ENCODE measurements at places on chromosomes 3 and 15. TPM values are rescaled to one million over a fixed set of nuclear protein-coding genes. Genes with fewer than 3 reads are reported as not detected.

GRCh38 chr15:68411343-68411675, 20.7 kb downstream of the ITGA11 start:
- DNase-seq, result no peak

Gene DUOXA1
- total RNA-seq, result 131 TPM

- no peak for DNase-seq
Measured at GRCh38 chr15:81595752-81596151, 221.7 kb upstream of the TMC3 start.

Gene KNG1
- total RNA-seq, result not detected

DNA sequence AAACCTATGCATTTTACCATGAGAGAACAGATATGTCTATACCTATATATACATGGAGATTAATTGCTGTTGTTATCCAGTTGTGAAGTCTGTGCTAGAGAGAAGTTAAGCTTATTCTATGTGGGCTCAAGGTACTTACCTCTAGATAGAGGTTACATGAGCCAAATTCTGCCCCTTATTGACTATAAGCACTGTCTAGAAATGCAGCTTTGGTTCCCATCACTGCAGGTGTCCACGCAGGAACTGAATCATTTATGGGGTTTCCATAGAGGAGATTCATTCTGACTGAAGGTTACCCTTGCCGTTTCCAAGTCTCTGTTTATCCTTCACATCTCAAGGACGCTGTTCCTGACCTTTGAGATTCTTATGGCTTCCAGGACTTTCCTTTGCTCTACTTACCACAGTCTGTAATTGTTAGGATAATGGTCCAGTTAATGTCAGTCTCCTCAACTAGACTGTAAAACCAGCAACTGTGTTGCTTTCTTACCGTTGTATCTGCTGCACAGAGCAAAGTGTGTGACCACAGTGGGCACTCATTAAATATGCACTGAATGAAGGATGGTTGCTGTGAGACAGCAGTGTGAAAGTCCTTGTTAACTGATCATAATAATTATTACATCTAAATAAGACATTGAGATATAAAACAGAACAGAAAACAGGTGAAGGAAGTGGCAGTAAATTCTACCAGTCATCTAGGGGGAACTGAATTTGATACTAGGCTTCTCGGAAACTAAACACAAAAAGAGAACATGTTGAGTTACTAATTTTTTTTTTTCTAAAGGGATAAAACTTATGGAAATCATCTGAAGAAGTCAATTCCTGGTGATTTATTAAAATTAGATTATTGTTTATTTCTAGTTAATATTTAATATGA, 44.0 kb upstream of the BCL6 start:
- DNase-seq, result no peak

DNA sequence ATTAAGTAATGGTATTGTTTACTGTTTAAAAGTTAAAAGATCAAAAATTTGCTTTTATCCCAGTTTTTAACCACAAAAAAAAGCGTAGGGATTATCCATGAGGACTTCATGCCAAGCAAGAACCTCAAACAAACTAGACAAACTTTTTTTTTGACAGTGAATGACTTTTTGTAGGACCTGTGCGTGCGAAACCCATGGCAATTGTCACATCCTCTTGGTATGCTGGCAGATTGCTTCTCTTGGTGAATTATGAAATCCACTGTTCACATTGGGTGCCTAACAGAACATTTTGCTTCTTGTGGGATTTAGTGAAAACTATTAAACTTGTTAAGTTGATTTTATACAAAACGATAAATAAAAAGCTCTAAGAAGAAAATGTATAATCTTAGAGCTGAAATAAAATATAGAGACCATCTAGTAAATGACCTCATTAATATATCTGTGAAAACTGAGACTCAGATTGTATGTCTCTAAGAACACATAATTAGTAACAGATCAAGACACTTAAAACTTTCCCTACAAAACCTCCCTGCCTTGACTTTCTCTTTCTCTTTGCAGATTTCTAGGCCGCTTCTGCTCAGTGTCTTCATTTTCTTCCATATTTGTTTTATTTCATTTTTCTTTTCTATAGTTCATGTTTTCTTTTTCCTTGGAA, 87.3 kb upstream of the CGNL1 start:
- DNase-seq, result no peak

Gene POLQ
- total RNA-seq, result 0.56 TPM

DNA sequence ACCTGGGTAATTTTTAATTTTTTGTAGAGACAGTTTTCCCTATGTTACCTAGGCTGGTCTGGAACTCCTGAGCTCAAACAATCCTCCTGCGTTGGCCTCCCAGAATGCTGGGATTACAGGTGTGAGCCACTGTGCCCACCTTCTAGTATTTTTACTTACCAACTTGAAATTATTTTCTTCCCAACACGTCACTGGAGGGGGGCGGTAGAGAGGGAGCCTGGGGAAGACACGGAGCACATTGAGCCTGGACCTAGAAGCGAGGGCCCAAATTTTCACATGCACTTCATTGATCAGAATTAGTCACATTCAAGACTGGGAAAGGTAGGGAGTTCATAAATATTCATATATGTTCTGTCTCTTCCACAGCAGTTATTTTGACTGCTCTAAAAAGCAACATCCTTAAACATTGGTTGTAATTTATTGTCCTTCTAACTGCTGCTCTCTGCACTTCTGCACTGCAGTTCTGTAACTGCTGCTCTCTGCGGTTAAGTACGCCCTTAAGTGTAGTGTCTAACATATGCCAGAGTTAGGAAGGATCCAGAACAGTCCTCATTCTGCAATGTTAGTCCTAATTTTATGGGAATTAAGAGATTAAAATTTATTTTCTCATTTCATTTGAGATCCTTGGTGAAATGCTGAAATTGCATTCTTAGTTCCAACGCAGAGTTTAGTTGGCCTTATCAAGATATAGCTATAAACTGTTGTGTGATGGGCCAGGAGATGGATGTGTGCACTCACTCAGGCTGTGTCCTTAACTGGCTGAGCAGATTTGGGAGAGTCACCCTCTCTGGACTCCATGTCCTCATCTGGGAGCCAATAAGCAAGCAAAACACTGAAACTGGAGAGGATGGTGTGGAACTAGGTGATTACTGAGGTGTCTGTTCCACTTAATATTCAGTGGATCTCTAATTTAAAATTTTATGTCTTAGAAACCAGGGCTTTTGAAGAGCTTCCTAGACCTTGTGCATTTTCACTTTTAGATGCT, 98.2 kb downstream of the STRIT1 start:
- no peak for DNase-seq

DNA sequence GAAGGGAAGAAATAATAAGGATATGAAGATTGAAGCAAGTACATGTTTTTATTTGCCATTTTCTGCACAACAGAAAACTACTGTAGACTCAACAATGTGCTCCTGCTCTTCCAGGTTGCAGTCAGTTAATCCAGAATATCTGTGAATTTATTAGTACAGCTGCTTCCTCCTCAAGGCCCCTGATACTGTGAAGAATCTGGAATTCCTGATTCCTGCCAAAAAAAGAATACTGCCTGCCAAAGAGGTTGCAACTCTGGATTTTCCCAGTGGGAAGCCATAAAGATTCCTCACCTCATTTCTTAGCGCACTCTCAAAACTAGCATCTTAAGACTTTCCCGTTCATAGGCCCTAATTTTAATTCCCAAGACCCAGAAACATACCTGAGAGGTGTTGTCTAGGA, 33.6 kb upstream of the LRRC3B start:
- DNase-seq, result no peak

Gene ZNF385D
- total RNA-seq, result 2.9 TPM

- DNase-seq, result no peak
Measured at GRCh38 chr15:79981831-79982455, 10.9 kb upstream of the BCL2A1 start.

DNA sequence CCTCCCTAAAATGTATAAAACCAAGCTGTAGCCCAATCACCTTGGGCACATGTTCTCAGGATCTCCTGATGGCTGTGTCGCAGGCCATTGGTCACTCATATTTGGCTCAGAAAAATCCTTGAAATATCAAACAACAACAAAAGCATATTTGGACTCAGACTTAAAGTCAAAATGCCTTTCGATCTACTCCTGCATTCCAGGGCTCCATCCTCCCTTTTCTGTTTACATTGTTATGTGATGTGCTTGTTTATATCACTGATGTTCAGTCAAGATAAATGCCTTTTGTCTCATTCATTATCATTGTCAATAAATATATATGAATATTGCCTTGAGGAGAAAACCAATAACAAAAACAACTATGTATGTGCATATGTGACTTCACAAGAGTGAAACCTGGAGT, 31.7 kb downstream of the HGD start:
- no peak for DNase-seq

DNA sequence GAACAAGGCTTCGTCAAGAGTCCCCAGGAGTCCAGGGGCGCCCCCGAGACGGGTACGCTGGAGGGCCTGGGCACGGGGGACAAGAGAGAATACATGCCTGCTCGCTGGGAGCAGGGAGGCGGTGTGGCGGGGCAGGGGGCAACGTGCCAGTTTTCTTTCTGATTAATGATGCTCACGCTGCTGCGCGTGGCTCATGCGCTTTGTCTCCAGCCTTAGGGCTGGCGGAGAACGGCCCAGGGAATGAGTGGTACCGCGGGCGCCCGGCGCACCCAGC, 408 bp upstream of the ARPP21 start:
- no peak for DNase-seq

DNA sequence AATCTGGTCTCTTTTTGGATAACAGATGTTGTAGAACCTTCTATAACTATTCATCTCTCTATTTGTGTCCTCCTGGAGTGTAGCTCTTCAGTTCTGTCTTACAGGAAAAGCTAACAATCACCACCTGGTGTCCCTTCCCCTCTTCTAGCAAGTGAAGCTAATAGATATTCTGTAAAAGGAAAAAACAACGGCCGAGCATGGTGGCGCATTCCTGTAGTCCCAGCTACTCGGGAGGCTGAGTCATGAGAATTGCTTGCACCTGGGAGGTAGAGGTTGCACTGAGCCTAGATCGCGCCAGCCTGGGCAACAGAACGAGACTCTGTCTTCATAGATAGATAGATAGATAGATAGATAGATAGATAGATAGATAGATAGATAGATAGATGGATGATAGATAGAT, 779.4 kb downstream of the TUSC7 start:
- DNase-seq, result no peak

DNA sequence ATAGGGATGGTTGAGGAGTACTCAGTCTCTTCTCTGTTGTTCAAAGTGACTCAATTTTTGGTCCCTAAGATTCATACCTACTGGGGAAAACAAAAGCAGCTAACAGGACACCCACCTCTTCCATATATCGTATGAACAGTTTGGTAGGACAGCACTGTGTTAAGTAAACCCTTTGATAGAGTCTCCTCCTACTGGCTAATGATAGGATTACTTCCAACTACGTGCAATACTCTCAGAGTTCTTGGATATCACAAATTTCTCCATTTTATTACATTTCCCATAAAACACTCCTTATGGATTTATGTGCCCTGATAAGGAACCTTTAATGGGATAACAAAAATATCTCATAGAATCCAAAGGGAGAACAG, 200.2 kb upstream of the GOLGA6L4 start:
- DNase-seq, result no peak

Gene ADGRG7
- not detected for total RNA-seq

Gene ERICH6
- not detected for total RNA-seq

DNA sequence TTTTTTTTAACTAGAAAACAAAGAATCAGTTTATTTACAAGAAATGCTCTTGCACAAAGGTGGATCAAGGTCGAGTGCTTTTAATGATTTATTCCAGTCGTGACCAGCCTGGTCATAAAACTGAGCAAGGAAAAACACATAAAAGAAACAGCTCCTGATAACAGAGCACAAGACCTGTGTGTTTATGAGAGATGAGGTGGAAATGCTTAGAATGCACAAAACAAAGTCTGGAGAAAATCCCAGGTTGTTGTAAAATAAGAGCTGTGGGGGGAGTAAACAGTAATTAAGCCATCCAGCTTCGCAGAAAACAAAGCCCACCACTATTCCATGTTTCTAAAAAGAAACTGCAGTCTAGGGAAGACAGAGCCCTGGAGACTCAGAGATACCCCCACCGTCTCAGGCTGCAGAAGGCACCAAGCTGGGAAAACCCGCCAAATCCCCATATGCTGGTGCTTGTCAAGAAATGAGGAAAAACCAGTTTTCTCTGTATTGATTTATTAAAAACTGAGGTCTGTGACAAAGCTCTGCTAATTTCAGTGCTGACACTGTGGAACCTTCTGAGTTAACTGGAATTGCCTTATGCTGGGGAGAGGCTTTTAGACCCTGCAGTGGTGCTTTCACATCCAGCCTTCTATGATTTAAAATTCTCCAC, 139.3 kb downstream of the ADAMTS17 start:
- no peak for DNase-seq

GRCh38 chr3:177425042-177425441, 227.8 kb upstream of the TBL1XR1 start:
- no peak for DNase-seq

Gene SAMD7
- total RNA-seq, result not detected

DNA sequence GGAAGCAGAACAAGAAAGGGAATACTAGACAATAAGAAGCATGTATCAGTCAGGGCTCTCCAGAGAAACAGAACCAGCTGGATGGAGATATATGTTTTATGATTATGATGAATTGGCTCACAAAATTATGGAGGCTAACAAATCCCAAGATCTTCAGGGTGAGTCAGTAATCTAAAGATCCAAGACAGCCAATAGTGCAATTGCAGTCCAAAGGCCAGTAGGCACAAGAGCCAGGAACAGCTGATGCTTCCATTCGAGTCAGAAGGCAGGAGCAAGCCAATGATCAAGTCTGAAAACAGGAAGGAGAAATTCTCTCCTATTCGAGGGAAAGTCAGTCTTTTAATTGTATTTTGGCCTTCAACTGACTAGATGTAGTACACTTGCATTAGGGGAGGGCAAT, 164.9 kb upstream of the ST8SIA2 start:
- no peak for DNase-seq

Gene DUOXA2
- not detected for total RNA-seq

Gene OSBPL10
- 18.8 TPM for total RNA-seq

GRCh38 chr3:5017925-5018531, 38.8 kb downstream of the BHLHE40 start:
- DNase-seq, result peak; percentile 77

Gene IL5RA
- total RNA-seq, result 5.6 TPM

Gene GABRR3
- not detected for total RNA-seq

Gene ADCY5
- total RNA-seq, result 5.6 TPM

DNA sequence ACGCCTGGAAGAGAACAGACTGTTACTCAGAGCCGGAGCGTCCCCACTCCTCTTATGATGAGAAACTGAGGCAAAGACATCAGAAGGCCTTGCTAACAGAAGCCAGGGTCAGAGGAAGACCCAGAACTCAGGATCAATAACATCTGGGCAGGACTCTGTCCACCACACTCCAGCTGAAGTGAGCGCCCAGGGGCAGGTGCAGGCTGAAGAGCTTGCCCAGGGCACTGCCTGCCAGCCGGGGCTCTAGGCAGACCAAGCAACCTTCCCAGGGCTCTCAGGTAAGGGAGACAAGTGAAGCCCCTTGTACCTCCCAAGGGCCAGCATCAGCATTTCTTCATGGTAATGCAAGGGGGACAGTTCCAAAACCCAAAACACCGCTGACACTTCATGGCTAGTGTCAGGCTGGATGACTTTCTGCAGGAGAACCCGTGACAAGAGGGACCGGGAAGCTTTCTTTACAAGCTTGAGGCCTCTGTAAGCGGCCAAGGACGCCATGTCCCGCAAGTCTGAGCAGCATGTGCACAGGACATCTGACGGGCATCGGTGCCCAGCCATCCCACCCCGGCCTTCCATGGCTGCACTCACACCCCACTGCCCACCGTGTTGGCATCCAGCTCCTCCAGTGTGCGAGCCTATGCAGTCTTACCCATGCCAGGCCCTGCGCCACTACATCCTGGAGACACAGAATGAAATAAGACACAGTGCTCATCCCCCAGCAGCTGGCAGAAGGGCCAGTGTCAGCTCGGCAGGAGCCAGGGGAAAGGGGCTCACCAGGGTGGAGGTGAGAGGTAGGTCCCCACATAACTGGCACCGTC, 14.1 kb downstream of the XXYLT1 start:
- DNase-seq, result no peak

GRCh38 chr3:50436114-50436674, 67.2 kb downstream of the CACNA2D2 start:
- peak; percentile 80 for DNase-seq

Gene CTDSPL2
- 37.2 TPM for total RNA-seq
